ENCODE measurements at places on chromosomes 13 and 19.

- no peak for DNase-seq
These were observed 24.5 kb upstream of the FREM2 start for GRCh38 chr13:38662362-38662761.

- no peak for DNase-seq
These were observed 566 bp upstream of the CCDC97 start for GRCh38 chr19:41309180-41310032.

DNA sequence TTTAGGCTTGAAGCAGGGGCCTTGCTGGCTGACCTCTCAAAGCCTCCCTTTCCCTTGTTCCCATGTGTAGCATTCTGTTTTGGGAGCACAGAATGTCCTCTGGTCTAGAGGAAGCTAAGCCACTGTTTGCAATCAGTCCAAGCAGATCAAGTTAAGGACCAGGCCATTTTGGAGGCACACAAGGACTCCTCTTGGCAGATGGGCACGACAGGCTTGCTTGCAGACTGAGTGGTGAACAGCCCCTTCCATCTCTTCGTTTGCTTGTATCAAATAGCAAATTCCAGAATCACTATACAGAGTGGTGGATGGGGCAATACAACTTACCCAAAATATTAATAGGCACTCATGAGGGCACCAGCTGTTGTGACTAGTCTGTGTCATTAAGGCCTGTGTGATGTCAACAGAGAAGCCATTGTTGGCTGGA lies 215.5 kb upstream of the SERP2 start:
- DNase-seq: no peak

DNA sequence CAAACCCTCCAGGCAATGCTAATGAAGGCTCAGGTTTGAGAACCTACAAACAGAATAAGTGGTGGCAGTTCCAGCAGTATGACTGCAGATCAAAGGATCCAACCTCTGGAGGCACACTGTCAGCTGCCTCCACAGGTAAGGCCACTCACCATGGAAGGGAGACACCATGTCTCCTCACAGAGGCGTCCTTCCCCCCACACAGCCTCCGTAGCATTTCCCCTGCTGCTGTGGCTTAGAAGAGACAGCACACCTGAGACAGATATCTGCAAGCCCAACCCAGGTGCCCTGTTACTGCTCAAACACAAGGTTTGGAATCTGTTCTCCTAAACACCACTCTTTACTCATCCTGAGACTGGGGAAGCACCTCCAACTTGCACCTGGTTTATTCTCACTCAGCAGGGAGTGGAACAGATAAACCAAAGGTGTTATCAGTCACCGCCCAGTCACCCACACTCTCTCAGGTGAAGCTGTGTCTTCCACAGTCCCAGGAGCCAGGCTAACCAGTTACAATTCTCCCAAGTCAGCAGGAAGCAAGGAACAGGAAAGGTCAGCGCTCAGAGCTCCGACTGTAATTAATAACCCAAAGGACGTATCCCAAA lies 311.2 kb downstream of the FOXO1 start:
- DNase-seq: no peak

DNA sequence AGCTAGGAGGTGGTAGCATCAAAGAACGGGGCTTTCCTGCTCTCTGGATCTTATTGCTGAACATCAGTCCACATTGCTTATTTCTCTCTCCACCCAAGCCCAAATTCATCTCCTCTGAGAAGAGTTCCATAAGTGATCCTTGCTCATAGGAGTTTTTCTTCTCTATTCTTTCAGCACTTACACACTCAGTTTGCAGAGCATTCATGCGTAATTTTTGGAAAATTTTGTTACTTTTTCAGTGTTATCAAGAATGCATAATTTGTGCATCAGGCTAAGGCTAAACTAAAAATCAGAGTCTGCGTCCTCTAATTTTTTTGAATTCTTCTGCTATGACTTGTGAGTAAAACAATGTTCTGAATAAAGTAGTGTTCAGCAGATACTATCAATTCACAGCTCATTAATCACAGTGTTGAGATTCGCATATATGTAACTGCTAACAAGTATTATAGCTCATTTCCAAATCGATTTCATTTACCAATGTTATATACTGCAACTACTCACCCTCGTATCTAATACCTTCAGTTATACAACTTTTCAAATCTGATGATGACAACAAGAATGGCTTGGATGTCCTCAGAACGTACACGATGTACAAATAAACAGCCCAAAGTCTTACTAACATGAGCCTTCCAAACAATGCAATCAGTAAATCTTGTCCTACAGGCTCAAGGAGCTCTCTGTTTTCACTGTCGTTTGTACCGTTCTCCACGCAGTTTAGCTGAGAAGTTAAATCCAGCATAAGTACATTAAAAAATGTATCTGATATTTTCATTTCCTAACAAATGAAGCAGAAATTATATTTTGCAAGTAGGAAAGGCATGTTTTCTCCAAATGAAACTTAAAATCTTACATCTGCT lies 36.4 kb upstream of the STARD13 start:
- DNase-seq: no peak

GRCh38 chr13:49530457-49530856 lies 34.7 kb downstream of the PHF11 start:
- no peak for DNase-seq

GRCh38 chr13:66640231-66640630 lies 589.9 kb downstream of the PCDH9 start:
- no peak for DNase-seq

GRCh38 chr19:51075998-51076397 lies 6.7 kb downstream of the KLK14 start:
- no peak for DNase-seq

DNA sequence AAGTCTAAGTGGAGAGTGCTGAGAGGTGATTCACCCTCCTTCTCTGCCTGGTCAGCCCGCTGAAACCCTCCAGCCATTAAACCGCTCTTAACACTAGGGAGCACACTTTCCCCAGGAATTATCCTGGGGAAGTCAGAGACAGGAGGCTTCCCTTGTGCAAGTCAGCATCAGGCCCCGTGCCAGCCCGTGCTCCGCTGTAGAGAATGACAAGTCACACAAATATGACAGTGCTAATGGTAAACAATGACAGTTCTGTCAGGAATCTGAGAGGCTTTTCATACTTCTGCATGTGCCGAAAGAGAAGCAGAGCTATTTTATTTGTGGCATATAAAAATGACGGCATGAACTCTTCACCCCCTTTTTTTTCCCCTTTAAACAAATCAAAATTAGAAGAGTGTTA lies 816.9 kb upstream of the SLC10A2 start:
- no peak for DNase-seq

GRCh38 chr13:42832341-42833096 lies 51.1 kb downstream of the FAM216B start:
- no peak for DNase-seq

GRCh38 chr13:107234319-107235073 lies 666.6 kb upstream of the ARGLU1 start:
- DNase-seq: no peak

GRCh38 chr19:16847430-16847829 lies 18.2 kb downstream of the SIN3B start:
- DNase-seq: no peak

DNA sequence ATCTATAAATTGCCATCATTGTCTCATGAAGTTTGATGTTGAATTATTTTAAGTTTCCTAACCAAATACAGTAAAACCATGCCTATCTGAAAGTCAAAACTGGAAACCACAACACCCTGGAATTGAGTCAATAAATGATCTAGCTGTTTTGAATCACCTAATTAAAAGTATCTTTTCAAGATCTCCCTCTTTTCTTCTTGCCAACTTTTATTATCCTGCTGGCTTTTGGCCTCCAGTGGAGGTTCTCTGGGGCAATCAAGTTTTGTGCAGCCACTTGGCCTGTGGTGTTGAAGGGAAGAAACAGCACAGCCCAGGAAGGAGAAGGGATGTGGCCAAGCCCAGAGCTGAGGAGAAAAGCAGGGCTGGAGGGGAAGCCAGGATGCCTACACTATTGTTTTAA lies 255.4 kb downstream of the COG6 start:
- DNase-seq: no peak

- no peak for DNase-seq
These were observed 1.3 kb downstream of the ALG5 start for GRCh38 chr13:36997716-36998427.

GRCh38 chr19:46944918-46945628 lies 74.6 kb upstream of the NPAS1 start:
- no peak for DNase-seq

- DNase-seq: no peak
These were observed 3.7 kb upstream of the HSH2D start for GRCh38 chr19:16139752-16140151.

DNA sequence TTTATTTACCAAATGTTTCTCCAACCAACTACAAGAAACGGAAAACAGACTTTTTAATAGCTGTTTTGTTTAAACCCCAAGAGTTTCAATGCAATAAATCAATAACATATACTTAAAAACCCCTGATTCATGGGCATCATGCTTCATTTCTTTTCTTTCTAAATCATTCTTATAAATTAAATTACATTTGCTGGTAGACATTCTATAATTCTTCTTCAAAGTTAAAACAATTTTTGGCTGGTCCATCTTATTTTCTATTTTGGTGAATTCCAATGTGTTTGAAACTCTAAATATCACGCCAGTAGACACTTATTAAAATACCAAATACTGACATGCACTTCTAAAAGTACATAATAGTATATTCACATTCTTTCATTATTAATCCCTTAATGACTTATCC lies 408.6 kb downstream of the LIG4 start:
- DNase-seq: no peak

- DNase-seq: no peak
These were observed 34.2 kb downstream of the TRPC4 start for GRCh38 chr13:37835392-37835791.

GRCh38 chr13:78993792-78994191 lies 334.8 kb upstream of the OBI1 start:
- no peak for DNase-seq

GRCh38 chr19:14746886-14747285 lies 31.5 kb downstream of the ADGRE2 start:
- DNase-seq: no peak

DNA sequence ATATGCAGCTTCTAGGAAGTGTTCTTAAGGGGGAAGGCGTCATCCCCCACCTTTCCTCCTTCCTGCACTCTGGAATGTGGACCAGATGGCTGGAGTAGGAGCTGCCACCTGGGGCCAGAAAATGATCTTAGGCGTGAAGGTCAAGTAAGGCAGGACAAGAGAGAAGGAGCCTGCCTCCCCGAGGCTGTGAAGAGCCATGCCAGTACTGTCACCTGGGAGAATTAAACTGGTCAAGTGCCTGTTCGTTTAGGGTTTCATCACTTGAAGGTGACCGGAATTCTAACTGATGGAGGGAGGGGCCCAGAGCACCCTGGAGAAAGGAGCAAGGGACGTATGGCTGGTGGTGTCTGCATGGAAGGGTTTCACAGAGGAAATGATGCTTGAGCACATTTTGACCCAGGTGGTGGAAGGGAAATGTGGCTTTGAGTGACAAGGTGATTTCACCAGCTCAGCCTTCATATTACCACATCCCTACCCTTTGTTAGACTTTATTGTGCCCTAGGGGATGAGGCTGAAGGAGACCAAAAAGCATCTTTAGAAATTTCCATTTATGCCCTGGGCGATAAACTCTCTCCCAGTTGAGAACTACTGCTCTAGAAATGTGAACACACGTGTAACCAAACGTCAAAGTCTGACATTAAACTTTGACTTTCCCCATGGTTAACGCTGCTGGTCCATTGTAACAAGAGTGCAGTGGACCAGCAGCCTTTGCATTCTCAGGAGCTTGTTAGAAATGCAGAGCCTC lies 37.5 kb downstream of the PPP2R1A start:
- no peak for DNase-seq

DNA sequence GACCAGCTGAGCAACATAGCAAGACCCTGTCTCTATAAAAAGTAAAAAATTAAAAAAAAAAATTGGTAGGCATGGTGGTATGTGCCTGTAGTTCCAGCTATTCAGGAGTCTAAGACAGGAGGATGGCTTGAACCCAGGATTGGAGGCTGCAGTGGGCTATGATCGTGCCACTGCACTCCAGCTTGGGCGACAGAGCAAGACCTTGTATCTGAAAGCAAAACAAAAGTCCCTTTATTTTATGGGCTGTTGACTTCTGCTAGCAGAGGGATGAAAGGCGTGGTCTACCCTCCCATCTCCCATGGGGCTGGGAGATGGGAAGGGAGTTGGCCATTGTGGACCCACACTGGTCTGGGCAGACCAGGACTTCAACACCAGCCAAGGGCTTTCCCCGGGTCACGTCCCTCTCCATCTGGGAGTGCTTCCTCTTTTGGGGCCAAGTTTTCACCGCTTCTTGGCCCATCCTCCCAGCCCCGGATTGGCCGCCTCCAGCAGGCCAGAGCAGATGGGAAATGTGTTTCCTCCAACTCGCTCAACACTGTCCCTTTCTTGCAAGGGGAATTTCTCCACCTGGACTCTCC lies 2.2 kb upstream of the TNFSF9 start:
- no peak for DNase-seq

- no peak for DNase-seq
These were observed 71.2 kb downstream of the PCDH9 start for GRCh38 chr13:67158903-67159302.

- DNase-seq: no peak
These were observed 156.2 kb downstream of the COG6 start for GRCh38 chr13:39811696-39812095.

GRCh38 chr19:5001615-5002014 lies 32.7 kb downstream of the KDM4B start:
- no peak for DNase-seq

DNA sequence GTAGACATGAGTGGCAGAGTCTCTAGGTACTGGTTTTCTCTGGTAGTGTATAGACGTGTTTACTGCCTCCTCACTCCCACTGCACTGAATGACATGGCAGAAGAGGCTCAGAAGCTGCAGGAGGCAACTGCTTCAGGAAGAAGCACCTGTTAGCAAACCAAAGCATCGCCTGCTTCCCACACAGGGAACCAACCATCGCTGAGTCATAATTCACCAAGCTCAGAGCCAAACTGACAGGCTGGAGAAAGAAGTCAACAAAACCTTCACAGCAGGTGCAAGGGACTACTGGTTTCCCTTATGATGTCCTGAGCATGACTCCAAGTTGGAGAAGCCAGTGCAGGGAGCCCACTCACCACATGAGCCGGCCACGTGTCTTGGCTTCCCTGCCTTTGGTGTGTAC lies 69.8 kb downstream of the KCTD12 start:
- no peak for DNase-seq

- DNase-seq: no peak
These were observed 101.9 kb upstream of the AKAP11 start for GRCh38 chr13:42170029-42170428.

GRCh38 chr13:112897956-112898620 lies 70.9 kb upstream of the MCF2L start:
- no peak for DNase-seq

All from cortex of kidney (tissue), 1 donor.